Activated CD8-positive, alpha-beta memory T cell treated with anti-CD3 and anti-CD28 coated beads for 48 hours (primary cell): ENCODE measurements at places on chromosomes 2 and 18.

DNA sequence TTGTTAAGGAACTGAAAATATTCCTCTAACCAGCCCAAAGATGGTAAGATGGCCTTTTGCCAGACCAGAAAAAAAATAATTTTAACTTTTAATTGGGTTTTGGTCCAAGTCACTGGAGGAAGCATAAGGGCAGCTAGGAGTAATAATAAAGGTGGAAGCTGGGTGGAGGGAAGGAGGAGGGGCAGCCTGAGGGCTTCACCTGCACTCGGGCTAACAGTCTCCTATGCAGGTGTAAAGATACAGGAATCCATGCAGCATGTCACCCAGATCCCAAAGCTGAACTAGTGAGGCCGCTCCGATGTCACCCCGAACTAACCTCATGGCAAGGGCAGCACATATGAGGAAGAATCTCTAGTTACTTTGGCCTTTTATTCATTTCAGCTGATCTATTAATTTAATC, 37.2 kb upstream of the GORASP2 start:
- DNase-seq: no peak

DNA sequence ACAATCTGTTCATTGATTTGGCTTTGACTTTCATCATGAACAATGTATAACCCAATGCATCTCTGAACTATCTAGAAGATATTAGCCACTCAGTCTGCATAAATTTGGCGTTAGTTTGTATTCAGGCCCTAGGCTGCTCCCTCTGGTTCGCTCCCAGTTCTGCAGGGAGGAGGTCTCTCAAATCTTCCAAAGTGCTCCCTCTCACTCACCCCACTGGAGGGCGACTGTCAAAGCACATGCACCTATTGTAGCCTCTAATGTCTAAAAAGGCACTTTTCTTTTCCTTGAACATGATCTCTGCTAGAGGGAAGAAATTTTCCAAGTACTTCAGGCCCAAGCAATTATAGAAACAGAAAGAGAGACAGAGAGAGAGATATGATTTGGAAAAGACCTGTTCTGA, 291.5 kb downstream of the TDRD15 start:
- no peak for DNase-seq

DNA sequence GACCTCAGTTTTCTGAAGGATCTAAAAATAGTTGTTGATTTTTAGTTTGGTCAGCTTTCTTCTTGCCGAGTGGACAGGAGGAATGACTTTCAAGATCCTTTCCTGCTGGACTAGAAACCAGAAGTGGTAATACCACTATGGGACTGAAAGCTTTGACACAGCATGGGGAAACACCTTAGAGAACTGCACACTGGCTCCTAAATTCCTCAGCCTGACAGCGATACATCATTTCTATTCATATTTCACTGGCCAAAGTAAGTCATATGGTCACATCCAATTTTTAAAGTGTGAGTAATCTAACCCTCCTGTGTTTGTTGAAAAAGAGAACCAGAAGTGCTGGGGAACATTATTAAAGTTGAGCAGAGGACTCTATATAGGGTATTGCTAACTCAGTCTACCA, 244.7 kb upstream of the MMADHC start:
- DNase-seq: no peak

DNA sequence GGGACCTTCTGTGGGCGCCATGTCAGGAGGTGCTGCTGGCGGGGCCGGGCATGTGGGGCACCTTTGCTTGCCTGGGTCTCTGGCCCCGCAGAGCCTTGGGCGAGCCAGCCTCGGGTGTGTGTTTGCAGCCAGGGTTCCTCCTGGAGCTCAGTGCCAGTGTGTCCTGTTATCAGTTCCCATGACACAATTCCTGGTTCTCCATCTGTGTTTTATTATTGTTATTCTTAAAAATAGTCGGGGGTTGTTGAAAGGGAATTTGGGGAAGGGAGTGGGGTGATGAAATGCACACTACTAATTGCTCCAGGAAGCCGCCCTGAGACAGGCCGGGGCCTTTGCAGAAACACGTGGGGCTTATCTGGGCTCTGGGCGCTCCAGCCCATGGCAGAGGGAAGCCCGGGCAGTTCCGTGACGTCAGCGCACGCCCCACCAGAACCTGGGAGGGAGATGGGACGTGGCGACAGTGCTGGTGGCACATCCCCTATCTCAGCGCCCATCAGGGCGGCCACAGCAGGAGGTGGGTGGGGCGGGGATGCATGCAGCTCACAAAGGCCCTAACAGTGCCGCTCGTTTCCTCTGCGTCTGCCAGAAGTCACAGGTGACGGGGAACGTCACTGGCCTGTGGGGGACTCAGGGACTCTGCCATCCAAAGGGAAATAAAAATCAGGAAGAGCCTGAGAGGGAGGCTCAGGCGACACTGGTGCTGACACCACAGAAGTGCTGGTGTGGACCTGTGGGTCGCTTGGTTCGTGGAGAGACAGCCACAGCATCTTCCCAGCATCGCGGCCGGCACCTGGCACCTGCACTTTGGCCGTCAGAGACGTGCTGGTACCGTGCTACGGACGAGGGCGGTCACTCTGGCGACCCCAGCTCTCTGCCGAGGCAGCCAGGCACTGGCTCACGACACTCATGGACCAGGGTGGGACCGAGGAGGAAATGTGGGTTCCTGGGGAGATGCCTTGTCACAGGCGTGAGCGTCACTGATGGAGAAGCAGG, 131.0 kb downstream of the NFATC1 start:
- DNase-seq: no peak

DNA sequence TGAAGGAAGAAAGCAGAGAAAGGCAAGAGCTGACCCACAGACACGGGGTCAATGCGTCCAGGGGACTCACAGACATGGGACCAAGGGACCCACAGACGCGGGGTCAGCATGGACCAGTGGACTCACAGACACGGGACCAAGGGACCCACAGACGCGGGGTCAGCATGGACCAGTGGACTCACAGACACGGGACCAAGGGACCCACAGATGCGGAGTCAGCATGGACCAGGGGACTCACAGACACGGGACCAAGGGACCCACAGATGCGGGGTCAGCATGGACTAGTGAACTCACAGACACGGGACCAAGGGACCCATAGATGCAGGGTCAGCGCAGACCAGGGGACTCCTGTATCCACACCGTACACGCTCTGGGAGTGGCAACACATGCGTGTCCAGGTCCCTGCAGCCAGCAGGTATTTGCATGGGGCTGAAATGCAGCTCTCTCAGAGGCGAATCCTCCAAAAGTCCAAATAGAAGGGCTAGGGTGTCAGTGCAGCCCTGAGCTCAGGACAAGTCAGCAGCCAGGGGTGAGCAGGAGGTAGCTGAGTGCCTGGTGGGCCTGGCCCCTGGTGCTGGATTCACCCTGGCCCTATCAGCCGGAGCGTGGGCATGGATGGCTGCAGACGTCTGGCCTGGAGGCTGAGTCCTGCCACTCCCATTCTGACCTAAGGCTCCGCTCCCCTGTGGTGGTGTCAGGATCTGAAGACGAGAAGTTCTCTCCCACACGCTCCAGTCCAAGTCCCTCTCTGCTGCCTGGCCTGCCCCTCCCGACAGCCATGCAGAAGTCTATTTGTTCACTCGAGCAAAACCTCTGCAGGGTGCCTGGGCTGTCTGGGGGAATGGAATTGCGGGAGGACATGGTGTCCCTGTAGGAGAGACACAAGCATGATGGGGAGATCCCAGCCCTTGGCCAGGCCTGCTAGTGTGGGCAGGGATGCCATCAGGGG, 28.5 kb downstream of the TMEM18 start:
- DNase-seq: no peak

- DNase-seq: no peak
Observed at GRCh38 chr18:55489034-55489986, 98.7 kb downstream of the TCF4 start.

- DNase-seq: no peak
Observed at GRCh38 chr18:56238576-56238975, 399.8 kb downstream of the TXNL1 start.

GRCh38 chr2:127121353-127121752, 14.4 kb upstream of the BIN1 start:
- no peak for DNase-seq

GRCh38 chr2:9914384-9915065, 37.0 kb upstream of the GRHL1 start:
- DNase-seq: no peak

GRCh38 chr2:66575625-66576310, 140.8 kb downstream of the MEIS1 start:
- DNase-seq: no peak

GRCh38 chr18:78368726-78369125, 610.9 kb upstream of the SALL3 start:
- no peak for DNase-seq

GRCh38 chr18:57806978-57807285, 3.8 kb upstream of the ATP8B1 start:
- DNase-seq: no peak

GRCh38 chr18:49854681-49855080, 41.3 kb upstream of the ACAA2 start:
- DNase-seq: no peak

DNA sequence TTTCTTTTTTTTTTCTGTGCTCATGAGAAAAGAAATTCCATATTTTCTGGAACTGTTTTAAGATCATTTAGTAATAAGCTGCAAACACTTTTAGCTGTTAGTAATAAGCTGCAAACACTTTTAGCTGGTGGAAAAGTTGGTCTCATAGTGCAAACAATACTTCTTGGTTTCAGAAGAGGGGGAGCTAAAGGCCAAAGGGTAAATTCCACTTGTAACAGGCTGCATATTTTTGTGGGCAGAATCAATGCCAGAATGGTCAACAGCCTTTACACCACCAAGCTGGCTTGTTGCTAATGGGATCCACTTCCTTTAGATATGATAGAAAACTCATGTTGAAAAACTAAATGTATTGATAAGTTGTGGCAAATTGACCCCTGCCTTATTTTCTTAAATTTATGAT, 356.8 kb downstream of the NR4A2 start:
- DNase-seq: no peak

- DNase-seq: no peak
Observed at GRCh38 chr2:174074831-174075230, 109.7 kb upstream of the SP3 start.

DNA sequence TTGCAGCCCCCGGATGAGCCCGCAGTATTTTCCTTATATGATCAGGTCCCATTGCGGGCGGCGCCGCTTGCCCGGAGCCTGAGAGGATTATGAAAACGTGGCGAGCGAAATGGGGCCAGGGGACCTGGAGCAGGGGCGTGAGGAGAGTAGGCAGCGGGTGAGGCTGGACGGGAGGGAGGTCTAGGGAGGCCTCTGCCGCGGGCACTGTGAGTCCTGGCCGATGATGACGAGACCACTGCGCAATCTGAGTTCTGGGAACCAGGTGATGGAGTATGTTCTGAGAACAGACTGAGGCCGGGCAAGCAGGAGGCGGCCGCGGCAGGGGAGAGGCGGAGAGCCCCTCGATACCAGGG, 790 bp upstream of the ACAA2 start:
- no peak for DNase-seq

- no peak for DNase-seq
Observed at GRCh38 chr2:14626873-14627272, 5.6 kb upstream of the LRATD1 start.

DNA sequence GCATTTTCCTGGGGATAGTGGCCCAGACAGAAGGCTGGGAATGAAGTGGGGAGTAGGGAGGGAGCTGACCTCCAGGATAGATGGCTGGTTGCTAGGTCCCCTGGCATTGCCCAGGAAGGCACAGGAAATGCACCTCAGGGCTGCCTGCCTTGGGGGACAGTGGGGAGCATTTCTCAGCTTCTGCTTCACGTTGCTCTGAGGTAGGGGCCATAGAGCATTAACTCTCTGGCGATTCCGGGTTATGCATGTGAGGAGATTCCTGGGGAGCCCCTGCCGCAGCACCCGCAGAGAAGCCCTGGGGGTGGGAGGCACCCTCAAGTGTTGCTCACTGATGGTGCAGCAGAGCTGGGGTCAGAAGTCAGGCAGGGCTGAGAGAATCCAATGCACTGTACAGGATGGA, 256.5 kb downstream of the CYP26B1 start:
- DNase-seq: no peak

DNA sequence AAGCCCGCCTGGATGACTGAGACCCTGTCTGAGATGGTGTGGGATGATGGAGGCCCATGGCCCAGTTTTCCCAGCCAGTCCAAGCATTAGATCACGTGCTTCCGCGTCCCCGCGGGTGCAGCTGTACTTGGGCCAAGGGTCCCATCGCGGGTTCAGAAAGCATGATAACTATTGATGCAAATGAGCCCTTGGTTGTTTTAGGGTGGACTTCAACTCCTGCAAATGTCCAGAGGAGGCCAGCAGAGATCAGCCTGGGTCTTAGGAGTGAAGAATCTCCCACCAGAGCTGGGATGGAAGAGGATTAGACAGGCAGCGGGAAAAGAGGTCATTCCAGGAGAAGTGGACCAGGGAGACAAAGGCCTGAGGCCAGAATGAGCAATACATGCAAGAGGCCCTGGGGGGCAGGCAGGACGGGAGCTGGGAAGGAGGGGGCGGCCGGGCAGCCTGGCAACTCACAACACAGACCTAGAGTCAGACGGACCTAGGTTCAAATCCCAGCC, 89.9 kb upstream of the TMEM247 start:
- DNase-seq: no peak

GRCh38 chr2:175253871-175254270, 72.4 kb upstream of the ATP5MC3 start:
- DNase-seq: no peak

DNA sequence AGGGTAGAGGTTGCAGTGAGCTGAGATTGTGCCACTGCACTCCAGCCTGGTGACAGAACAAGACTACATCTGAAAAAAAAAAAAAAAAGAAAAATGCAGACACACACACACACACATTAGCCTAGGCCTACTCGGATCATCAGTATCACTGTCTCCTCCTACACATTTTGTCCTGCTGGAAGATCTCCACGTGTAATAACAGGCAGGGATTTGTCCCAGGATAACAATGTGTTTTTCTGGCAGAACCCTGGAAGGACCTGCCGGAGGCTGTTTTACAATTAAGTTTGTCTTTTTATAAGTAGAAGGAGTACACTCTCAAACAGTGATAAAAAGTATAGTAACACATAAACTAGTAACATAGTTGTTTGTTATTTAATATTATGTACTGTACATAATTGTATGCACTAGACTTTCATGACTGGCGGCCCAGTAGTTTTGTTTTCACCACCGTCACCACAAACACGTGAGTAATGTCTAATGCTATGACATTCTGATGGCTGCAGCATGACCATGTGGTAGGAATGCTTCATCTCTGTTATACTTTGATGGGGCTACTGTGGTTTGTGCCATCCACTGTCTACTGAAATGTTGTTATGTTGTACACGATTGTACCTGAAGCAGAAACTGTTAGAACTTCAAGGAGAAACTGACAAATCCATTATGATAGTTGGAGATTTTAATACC, 130.6 kb downstream of the ATP9B start:
- no peak for DNase-seq

GRCh38 chr18:3397031-3397750, 52.8 kb upstream of the TGIF1 start:
- DNase-seq: no peak
